ENCODE measurements at places on chromosomes 1 and 21.

DNA sequence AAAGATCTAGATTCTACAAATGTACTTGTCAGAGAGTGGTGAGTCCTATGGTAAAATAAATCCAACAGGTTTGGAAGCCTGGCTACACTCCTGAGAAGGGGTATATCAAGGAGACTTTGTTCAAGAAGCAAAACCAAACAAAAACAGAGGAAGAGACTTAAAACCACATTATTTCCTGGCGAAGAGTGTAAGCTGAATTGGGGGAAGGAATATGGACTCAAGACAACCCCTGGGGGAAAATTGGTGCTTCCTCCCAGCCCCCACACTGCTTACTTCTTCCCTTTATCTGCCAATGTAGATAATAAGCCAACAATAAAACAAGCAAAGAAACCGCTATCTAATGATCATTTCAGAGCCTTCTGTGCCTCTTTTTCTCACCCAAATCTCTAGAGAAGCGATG lies 48.4 kb upstream of the ZBTB18 start:
- no peak for DNase-seq

DNA sequence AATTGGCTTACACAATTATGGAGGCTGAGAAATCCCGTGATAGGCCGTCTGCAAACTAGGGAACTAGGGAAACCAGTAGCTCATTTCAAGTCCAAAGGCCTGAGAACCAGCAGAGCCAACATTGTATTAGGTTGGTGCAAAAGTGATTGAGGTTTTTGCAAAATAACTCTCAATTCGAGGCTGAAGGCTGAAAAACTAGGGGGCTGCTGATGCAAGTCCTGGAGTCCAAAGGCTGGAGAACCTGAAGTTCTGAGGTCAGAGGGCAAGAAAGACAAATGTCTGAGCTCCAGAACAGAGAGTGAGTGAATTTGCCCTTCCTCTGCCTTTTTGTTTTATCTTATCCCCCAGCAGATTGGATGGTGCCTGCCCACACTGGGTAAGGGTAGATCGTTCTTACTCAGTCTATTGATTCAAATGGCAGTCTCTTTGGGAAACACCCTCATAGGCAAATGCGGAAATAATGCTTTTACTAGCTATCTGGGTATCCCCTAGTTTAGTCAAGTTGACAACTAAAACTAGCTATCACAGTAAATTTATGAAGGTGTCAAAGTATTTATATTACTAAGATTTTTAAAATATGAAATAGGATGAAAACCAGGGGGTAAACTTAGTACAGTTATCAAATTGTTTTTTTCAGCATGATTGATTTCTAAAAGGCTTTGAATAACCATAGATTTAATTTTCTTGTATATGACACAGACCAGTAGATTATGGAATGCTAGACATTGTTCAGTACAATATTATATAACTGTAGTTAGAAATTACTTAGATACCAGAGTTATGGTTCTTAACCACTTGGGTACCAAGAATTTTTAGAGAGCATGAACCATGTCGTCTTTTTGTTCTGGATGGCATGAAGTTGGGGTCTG lies 15.4 kb downstream of the RABGAP1L start:
- no peak for DNase-seq

GRCh38 chr1:17616731-17617279 lies 77.3 kb downstream of the ARHGEF10L start:
- DNase-seq: peak; percentile 72

GRCh38 chr1:247111700-247112478 lies 7.7 kb upstream of the ZNF669 start:
- DNase-seq: peak; percentile 96

- DNase-seq: no peak
These were observed 908.9 kb upstream of the ADGRL2 start for GRCh38 chr1:80891871-80892270.

GRCh38 chr1:26036756-26037281 lies 9.1 kb downstream of the SLC30A2 start:
- peak; percentile 55 for DNase-seq

DNA sequence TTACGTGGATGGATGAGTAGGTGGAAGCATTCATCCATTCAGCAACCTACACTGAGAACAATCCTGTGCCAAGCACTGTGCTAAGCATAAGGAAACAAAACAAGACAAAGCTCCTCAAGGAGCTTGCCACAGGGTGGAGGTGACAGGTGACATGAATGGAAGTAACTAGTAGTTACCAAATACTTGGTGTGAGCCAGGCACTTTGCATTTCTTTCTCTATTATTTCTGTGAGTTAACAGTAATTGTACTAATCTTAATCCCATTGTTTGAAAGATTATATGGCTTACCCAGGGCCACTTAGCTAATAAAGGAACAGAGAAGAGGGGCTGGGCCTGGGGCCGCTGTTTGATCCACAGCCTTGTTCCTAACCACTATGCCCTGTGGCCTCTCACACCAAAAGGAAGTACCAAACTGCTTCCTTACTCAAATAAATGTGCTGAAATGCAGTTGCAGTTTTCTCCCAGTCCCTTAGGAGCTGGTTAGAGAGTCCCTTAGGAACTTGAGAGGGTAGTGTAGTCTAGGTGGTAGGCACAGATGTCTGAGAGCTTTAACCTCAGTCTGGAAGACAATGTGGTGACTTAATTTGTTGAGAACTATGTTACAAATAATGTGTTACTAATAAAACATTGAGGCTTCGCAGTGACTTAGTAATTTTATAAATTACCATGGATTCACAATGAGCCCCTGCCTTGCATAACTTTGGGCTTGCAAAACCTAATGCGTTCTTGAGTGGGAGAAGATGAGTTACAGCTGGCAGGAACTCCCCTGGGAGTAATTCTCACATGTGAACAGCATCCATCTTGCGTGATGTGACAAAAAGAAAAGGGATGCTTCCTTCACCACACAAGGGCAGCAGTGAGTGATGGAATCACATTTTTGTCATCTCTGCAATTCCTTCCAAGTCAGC lies 69.8 kb downstream of the MPZL1 start:
- no peak for DNase-seq

DNA sequence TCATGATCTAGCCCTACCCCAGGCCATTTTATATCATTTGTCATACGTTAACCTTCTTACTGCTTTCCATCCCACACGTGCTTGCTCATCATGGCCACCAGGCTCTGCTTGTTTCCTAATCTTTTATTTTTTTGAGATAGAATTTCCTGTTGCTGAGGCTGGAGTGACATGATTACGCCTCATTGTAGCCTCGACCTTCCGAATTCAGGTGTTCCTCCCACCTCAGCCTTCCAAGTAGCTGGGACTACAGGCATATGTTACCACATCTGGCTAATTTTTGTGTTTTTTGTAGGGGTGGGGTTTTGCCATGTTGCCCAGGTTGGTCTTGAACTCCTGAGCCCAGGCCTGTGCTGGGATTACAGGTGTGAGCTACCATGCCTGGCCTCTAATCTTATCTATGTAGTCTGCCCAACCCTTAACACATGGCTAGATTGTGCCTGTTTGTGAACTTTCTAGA lies 3.3 kb downstream of the UAP1 start:
- no peak for DNase-seq

DNA sequence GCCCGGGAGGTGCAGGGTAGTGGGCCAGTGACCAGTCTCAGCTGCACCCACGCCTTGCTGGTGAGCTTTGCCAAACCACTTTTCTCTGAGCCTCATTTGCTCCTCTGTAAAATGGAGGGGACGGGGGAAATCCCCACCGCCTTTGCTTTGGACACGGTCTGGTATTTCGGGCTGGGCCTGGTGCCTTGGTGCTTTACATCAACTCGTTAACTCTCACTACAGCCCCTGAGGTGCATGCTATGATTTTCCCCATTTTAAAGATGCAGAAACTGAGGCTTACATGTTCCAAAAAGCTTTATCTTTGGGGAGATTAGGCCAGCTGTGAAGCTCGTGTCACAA lies 116.1 kb upstream of the RUNX3 start:
- DNase-seq: peak; percentile 14

GRCh38 chr1:2108213-2108876 lies 58.1 kb downstream of the PRKCZ start:
- peak; percentile 98 for DNase-seq

- no peak for DNase-seq
These were observed 26.3 kb downstream of the AGRN start for GRCh38 chr1:1046243-1046642.

GRCh38 chr1:24077278-24077978 lies 34.5 kb downstream of the MYOM3 start:
- DNase-seq: peak; percentile 82

GRCh38 chr1:153742411-153743142 lies 14.7 kb downstream of the INTS3 start:
- DNase-seq: peak; percentile 80

GRCh38 chr1:93773049-93773838 lies 91.6 kb upstream of the BCAR3 start:
- no peak for DNase-seq

DNA sequence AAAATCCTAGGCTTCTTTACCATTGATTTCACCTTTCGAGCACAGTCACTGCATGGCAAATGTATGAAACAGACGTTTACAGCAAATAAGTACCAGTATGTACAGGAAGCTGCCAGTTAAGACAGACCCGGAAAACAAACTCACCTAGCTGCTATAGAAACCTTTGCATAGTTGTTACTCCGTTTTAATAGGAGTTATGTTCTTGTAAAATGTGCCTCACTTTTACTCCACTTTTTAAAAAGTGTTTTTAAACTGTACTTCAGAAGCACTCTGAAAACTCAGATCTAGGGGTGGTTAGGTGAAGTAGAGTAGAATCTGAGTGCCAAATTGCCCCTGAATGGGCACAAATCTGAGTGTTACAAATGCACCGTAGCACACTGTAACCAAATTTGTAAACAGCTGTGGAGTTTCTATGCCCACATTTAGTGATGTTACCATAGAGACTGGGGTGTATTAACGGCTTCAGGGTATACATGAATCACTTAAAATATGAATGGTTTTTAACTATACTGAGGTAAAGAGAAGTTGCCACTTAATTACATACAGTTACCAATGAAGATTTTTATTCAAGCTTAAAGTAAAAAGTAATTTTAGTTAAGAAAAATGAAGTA lies 30.7 kb downstream of the CNIH4 start:
- DNase-seq: no peak

DNA sequence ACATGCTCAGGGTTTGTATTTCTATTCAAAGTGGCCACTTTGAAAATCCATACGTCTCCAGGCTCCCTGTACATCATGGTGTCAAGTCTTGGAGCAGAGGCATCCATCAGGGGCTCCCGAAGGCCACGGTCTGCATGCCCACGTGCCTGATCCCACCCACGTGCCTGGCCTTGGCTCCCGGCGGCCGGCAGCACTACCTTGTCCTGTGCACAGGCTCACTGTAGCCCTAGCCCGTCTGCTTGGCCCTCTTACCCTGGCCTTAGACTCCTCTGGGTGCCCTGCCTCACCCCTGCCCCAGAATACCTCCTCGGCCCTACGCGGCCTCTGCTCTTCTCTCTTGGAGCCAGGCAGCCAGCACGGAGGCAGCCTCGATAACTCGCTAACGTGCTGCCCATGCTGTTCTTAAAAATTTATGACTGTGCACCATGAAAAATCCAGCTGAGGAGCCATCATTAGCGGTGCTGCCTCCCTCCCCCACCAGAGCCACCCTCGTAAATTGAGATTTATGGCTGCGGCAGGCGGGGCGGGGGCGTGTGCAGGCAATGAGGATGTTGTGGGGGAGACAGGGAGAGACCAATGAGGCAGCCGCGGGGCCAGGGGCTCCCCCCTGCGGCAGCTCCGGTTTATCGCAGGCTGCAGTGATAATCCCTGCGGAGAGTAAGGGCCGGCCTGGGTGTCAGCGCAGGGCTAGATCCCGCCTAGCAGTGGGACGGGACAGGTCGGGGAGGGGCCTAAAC lies 24.6 kb downstream of the DMAP1 start:
- DNase-seq: peak; percentile 91

DNA sequence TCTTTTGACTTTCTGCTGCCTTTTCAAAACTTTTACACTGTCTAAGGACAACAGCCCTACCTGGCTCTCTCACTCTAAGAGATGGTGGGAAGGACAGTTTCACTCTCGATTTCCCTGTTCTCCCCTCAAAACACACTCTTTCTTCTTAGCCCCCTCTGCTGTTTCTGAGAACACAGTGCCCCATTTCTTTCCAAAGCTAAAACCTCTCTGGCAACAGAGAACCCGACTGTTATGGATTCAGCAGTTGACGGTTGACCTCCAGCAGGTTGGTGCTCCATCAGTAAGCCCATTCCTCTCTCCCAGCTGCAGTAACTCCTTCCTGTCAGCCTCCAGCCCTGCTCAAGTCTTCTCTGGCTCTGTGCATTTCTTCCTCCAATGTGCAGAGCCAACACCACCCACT lies 88.2 kb upstream of the ABCD3 start:
- no peak for DNase-seq

DNA sequence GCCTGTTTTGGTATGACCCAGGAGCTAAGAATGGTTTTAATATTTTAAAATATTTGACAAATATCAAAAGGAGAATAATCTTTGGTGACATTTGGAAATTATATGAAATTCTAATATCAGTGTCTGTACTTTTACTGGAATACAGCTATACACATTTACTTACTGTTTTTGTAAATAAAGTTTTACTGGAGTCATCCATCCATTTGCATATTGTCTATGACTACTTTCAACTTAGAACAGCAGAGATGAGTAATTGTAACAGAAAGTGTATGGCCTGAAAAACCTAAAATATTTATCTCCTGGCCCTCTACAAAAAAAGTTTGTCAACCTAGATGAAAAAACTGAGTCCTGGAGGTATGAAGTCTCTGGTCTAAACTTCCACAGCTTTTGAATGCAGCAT lies 5.8 kb upstream of the MAP3K7CL start:
- no peak for DNase-seq

- DNase-seq: peak; percentile 19
These were observed 27.2 kb downstream of the RCC2 start for GRCh38 chr1:17412093-17412870.

GRCh38 chr1:38831731-38832369 lies 27.7 kb downstream of the RRAGC start:
- no peak for DNase-seq

DNA sequence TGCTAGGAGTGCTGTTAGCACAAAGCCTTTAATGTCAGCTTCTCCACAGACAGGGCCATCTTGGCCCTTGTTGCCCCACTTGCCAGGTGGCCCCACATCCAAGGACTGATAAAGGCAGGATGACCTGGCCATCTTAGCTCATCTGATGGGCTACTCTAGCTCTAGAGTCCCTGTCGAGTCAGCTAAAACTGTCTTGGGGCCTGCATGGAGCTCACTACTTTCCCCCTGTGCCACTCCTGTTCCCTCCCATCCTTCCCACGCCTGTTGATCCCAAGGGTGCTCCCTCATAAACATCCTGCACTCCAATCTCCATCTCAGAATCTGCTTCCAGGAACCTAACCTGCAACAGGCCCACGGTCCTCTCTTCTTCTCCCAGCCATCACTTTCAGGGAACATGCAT lies 652 bp upstream of the GPX7 start:
- no peak for DNase-seq

Data from osteoblast (primary cell).